T-helper 2 cell treated with Interferon-gamma antibody and Interleukin-4, amounts not matched to agents 5 μg/mL and 100 μg/mL, for 36 hours (primary cell): ENCODE measurements at places on chromosomes 1 and 21.

GRCh38 chr1:180247061-180247460, 17.0 kb downstream of the LHX4 start:
- peaks cover 18% of the 10 kb centered on the region for H3K27me3 ChIP-seq
- H3K36me3 ChIP-seq = no peaks in the 10 kb centered on the region
- H3K4me1 ChIP-seq = peaks cover 5% of the 10 kb centered on the region
- no peak for DNase-seq
- H3K27ac ChIP-seq = no peak overlapping the region

GRCh38 chr1:7516341-7516740, 254.8 kb upstream of the VAMP3 start:
- H3K4me3 ChIP-seq = no peak overlapping the region
- no peaks in the 10 kb centered on the region for H3K27me3 ChIP-seq
- H3K27ac ChIP-seq = no peak overlapping the region
- H3K4me1 ChIP-seq = no peaks in the 10 kb centered on the region
- no peaks in the 10 kb centered on the region for H3K36me3 ChIP-seq

DNA sequence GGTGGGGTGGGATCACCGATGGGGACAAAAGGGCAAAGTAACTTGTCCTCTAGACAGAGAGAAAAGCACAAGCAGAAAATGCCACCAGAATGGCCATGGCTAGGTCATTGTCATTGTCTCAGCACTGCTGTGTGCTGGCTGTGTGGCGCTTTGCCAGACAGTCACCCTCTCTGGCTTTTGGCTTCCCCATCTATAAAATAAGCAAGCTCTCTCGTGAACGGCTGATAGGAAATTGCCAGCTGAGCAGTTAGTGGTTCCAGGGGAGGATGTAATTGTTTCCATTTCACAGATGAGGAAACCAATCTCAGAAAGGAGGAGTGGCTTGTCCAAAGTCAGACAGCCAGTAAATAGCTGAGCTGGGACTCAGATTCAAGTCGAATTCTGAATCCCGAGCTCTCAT, 32.5 kb downstream of the PADI2 start:
- no peak for DNase-seq
- H3K27me3 ChIP-seq = no peaks in the 10 kb centered on the region
- no peaks in the 10 kb centered on the region for H3K36me3 ChIP-seq
- no peaks in the 10 kb centered on the region for H3K4me1 ChIP-seq
- H3K4me3 ChIP-seq = no peak overlapping the region
- no peak overlapping the region for H3K27ac ChIP-seq

DNA sequence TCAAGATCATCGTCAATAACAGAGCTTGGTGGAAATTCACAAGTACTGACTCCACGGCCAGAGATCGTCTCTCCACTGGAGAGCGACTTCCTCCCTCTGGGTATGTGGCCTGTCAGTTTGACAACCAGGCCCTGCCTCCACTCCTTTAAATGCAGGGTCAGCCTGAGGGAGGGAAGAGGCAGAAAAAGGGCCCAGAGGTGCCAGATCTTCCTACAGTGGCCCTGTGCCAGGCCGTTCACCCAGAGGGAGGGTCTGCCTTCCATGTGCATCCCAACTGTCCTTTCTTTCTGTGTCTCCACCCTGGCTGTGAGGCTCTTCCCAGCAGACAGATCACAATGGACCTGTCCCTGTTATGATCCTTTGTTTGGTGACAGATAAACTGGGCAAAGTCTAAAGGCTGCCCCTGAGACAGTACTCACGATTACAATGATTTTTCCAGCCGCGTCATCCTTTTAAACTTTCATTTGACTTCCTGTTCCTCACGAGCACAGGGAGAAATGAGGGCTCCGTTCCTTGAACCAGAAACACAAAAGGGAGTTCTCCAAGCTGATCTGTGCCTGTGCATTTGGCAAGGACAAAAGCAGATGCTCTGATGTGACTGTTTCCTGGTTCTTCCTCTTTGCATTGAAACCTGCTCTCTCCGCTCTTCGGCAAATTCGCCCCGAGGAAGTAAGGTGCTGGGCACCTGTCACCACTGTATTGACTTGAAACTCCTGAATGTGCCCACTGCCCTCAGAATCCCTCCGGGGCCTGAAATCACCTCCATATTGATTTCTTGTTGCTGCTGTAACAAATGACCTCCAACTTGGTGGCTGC, 126.7 kb downstream of the PGBD5 start:
- no peak overlapping the region for H3K4me3 ChIP-seq
- H3K27ac ChIP-seq = no peak overlapping the region
- H3K4me1 ChIP-seq = peaks cover 4% of the 10 kb centered on the region
- H3K36me3 ChIP-seq = no peaks in the 10 kb centered on the region
- peaks cover 8% of the 10 kb centered on the region for H3K27me3 ChIP-seq

GRCh38 chr1:17287130-17287776, 20.7 kb upstream of the PADI4 start:
- peaks cover 4% of the 10 kb centered on the region for H3K27me3 ChIP-seq
- no peaks in the 10 kb centered on the region for H3K4me1 ChIP-seq
- no peak for DNase-seq
- H3K4me3 ChIP-seq = no peak overlapping the region
- no peaks in the 10 kb centered on the region for H3K36me3 ChIP-seq
